HFFc6 (cell line): ENCODE measurements at places on chromosomes 12 and 14. TPM values are rescaled to one million over a fixed set of nuclear protein-coding genes. Genes with fewer than 3 reads are reported as not detected.

DNA sequence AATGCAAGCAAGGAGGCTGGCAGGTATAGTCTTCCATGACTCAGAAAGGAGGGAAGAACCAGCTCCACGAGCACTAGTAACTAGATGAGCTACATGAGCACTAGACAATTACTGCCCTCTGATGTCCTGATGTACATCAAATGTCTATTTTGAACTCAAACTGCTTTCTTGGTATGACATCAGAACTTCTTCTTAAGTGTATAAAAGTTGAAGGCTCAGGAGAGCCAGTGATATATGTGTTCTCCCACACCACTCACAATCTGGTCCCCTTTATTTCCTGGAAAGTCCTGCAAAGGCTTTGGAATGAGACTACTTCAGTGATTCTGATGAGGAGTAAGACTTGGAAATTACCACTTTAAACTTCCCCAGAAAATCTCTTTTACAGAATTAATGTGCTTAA lies 18.5 kb upstream of the DHRS7 start:
- peaks cover 9% of the 10 kb centered on the region for H3K27me3 ChIP-seq
- no peaks in the 10 kb centered on the region for H3K36me3 ChIP-seq
- peak overlapping the region; percentile 22; the same call in 1 of the 2 replicates for H3K27ac ChIP-seq

Gene RPL10L
- not detected in 2 replicates for total RNA-seq

DNA sequence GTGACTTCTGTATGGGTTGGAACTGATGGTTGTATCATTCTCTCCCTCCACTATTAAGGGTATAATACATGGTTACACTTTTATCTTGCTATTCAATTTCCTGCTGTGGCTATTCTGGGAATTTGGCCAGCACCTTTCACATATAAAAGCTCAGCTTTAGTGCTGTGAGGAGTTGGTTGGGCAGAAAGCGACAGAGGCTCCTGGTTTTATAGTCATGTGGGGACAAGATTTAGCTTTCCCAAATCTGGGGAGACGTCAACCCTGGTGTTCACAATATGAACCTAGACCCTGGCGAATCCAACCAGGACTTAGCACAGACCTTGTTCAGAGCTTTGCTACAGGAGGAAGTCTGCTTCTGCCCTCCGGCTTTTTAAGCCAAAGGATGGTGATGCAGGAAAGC lies 36.5 kb downstream of the FOS start:
- no peak overlapping the region for H3K4me3 ChIP-seq
- no peaks in the 10 kb centered on the region for H3K36me3 ChIP-seq
- no peak overlapping the region for H3K27ac ChIP-seq
- H3K27me3 ChIP-seq = peaks cover 55% of the 10 kb centered on the region
- DNase-seq = peak; percentile 52
- H3K4me1 ChIP-seq = peaks cover 19% of the 10 kb centered on the region

- DNase-seq = no peak
- H3K27me3 ChIP-seq = peaks cover 9% of the 10 kb centered on the region
- H3K4me1 ChIP-seq = peaks cover 6% of the 10 kb centered on the region
- H3K36me3 ChIP-seq = no peaks in the 10 kb centered on the region
Measured at GRCh38 chr12:110885152-110885840, 35.1 kb downstream of the MYL2 start.

- no peak for DNase-seq
- H3K4me1 ChIP-seq = no peaks in the 10 kb centered on the region
- no peaks in the 10 kb centered on the region for H3K36me3 ChIP-seq
- no peak overlapping the region for H3K27ac ChIP-seq
Measured at GRCh38 chr12:119461636-119462214, 127.2 kb downstream of the CCDC60 start.

GRCh38 chr12:67671419-67671818 lies 22.9 kb downstream of the DYRK2 start:
- peak overlapping the region; percentile 80 for H3K27ac ChIP-seq
- H3K27me3 ChIP-seq = no peaks in the 10 kb centered on the region; the same call in 1 of the 2 replicates
- H3K4me3 ChIP-seq = peak overlapping the region; percentile 14; the same call in 1 of the 2 replicates
- DNase-seq = peak; percentile 84
- H3K36me3 ChIP-seq = peaks cover 47% of the 10 kb centered on the region

Gene IL22
- total RNA-seq = not detected in 3 replicates

DNA sequence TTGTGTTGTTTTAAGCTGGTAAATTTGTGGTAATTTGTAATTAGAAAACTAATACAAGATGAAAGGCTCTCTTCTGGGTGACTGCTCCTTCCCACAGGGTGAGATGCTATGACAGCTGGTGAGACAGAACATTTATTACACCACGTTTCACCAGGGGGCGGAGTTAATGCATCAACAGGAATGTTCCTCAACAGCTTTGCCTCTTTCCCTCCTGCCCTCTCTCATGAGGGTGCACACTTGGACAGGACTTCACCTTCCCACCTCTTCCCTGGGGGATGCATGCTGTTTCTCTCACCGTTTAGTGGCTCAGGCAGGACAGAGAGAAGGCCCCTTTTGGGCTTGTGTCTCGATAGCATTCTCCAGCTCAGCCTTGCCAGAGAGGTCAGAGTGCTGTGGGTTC lies 13.4 kb upstream of the PPP1R1A start:
- DNase-seq = no peak
- H3K27me3 ChIP-seq = peaks cover 32% of the 10 kb centered on the region

GRCh38 chr14:89445273-89445973 lies 28.4 kb upstream of the FOXN3 start:
- no peaks in the 10 kb centered on the region; the same call in 1 of the 2 replicates for H3K36me3 ChIP-seq
- no peak overlapping the region for H3K4me3 ChIP-seq
- no peaks in the 10 kb centered on the region; the same call in 1 of the 2 replicates for H3K27me3 ChIP-seq

DNA sequence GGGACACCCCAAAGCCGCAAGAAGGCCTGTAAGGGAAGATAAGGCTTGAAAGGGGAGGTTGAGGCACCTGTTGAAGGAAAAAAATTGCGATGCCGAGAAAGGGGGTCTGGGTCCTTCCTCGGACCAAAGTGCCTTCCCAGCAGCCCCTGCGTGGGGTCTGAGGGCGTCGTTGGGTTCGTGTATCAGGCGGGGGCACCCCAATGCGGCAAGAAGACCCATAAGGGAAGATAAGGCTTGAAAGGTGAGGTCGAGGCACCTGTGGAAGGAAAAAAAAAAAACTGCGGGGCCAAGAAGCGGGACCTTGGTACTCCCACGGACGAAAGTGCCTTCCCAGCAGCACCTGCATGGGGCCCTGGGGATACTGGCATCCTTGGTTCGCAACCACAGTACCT lies 277.5 kb downstream of the ALG10 start:
- no peak overlapping the region for H3K4me3 ChIP-seq
- no peak overlapping the region for H3K27ac ChIP-seq
- no peak for DNase-seq
- H3K27me3 ChIP-seq = peaks cover 2% of the 10 kb centered on the region

Gene P2RX2
- total RNA-seq = not detected in 3 replicates

GRCh38 chr14:95264271-95264973 lies 55.3 kb downstream of the CLMN start:
- no peaks in the 10 kb centered on the region for H3K36me3 ChIP-seq
- peaks cover 3% of the 10 kb centered on the region; the same call in 1 of the 2 replicates for H3K27me3 ChIP-seq
- peaks cover 8% of the 10 kb centered on the region for H3K4me1 ChIP-seq
- no peak overlapping the region for H3K27ac ChIP-seq

- no peaks in the 10 kb centered on the region for H3K36me3 ChIP-seq
- DNase-seq = peak; percentile 76
- H3K4me3 ChIP-seq = peak overlapping the region; percentile 80
- H3K27ac ChIP-seq = peak overlapping the region; percentile 93
- peaks cover 32% of the 10 kb centered on the region for H3K4me1 ChIP-seq
Measured at GRCh38 chr12:122064780-122065588, 13.6 kb upstream of the MLXIP start.

DNA sequence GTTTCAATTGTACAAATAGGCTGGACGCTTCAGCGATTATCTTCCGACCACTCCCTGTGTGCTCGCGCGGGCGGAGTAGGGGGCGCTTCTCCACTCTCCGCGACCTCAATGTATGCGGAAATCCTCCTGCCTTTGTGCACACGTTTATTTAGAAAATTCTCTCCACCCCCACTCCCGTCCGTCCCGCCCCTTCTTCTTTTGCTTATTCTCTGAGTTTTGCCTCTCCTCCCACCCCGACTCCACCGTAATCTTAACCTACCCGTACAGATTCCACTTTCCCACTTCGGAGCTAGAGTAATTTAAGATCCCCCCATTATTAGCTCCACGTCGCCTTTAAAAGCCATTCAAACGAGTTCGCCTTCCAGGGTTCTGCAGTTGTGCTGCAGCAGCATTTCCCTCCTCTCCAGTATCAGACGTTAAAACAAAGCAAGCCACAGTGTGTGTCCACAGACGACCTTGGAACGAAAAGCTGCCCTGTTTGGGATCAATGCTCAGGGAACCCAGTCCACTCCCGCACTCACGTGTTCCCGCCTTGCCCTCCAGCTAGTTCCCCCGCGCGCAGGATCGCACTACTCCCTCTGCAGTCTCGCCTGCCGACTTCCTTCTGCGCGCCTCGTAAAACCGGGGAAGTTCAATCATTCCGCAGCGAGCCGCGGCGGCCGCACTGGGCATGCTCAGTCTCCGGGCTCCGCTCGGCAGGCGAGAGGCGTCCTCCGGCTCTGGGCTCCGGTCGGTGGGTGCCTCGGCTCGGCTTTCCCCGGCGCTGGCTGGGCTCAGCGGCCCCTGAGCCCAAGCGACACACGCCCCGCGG lies at the start of gene ANO6:
TSS of gene ANO6 (plus strand) at position 677 of the 811 bp plus-strand sequence. CDS start 227 bp downstream, outside the sequence.
- peaks cover 2% of the 10 kb centered on the region for H3K27me3 ChIP-seq
- peak within 1 kb of the TSS; percentile 98 for H3K27ac ChIP-seq
- H3K4me3 ChIP-seq = peak within 1 kb of the TSS; percentile 92
- peaks cover 52% of the 10 kb centered on the region for H3K4me1 ChIP-seq
- peaks cover 6% of the 10 kb centered on the region for H3K36me3 ChIP-seq
- peak; percentile 88 for DNase-seq

GRCh38 chr14:52015411-52016030 lies 26.2 kb downstream of the RTRAF start:
- peaks cover 71% of the 10 kb centered on the region for H3K36me3 ChIP-seq
- no peak for DNase-seq
- H3K4me1 ChIP-seq = peaks cover 20% of the 10 kb centered on the region

DNA sequence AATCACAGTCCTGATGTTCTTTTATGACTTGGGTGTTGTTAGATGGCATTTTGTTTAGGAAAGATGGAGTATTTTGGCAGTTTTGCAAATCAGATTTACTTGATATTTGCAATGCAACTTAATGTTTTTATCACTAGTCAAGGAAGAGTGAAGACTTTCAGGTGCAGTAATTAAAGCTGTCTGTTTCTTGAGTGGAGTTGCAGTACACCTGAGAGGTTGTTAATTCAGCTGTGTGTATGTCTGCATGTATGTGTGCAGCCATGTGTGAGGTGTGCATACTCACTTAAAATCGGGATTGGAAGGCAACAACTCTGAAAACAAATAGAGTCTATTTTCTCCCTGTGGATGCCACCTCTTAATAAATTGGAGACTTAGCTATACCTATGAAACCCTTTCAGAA lies 94.5 kb downstream of the RMST start:
- DNase-seq = no peak

Gene FOXN4
- not detected in 3 replicates for total RNA-seq

- no peak overlapping the region for H3K27ac ChIP-seq
- H3K27me3 ChIP-seq = peaks cover 3% of the 10 kb centered on the region
- no peak for DNase-seq
- H3K4me3 ChIP-seq = no peak overlapping the region
Measured at GRCh38 chr14:91861091-91861490, 6.2 kb downstream of the TC2N start.

- no peak overlapping the region for H3K27ac ChIP-seq
- H3K4me3 ChIP-seq = no peak overlapping the region
- DNase-seq = peak; percentile 28
- peaks cover 30% of the 10 kb centered on the region for H3K4me1 ChIP-seq
- H3K27me3 ChIP-seq = no peaks in the 10 kb centered on the region
- H3K36me3 ChIP-seq = peaks cover 6% of the 10 kb centered on the region; the same call in 1 of the 2 replicates
Measured at GRCh38 chr14:55540847-55541773, 38.9 kb upstream of the KTN1 start.

- DNase-seq = no peak
- H3K27me3 ChIP-seq = peaks cover 2% of the 10 kb centered on the region
- peak overlapping the region; percentile 40 for H3K27ac ChIP-seq
- peak overlapping the region; percentile 2; the same call in 1 of the 2 replicates for H3K4me3 ChIP-seq
- peaks cover 58% of the 10 kb centered on the region for H3K4me1 ChIP-seq
- H3K36me3 ChIP-seq = peaks cover 16% of the 10 kb centered on the region
Measured at GRCh38 chr12:45289245-45290215, 73.6 kb downstream of the ANO6 start.

DNA sequence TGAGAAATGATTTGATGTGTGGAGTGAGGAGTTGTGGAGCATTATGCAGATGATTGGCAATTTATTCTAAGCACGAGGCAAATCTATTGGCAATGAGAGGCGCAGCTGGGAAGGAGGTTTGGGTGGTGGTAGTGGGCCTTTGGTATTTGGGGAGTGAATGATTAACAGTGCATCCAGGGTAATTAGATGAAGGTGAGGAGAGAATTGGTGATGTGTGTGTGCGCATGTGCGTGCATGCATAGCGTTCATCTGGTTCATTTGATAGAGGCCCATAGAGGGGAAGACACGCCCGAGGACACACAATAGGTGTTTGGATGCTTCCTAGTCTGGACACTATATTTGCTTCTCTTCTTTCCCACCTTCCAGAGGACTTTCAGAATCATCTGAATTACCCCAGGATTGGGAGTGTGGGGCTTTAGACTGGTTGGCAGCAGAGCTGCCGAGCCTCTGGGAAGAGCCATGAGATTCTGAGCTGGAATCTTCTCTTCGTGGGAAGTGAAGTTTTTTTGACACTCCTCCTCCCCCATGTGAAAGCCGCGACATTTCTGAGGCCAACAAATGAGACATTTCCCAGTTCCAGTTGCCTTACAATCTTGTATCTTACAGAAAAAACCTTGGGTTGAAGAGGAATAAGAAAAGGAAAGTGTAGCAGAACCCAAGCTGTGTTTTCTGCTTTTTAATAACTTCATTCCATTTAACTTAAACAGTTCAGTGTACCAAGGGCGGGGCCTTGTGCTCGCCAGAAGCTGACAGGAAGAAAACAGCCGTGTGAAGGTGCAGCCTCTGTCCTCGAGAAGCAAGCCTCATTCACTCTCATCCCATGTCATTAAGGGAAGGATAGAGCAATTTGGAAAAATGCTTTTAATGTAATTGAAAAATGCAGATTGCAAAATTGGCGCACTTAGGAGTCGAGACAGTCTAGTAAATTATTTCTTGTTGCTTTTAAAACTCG lies 65.2 kb downstream of the SLC25A47 start:
- no peak overlapping the region for H3K27ac ChIP-seq
- no peak for DNase-seq
- H3K36me3 ChIP-seq = peaks cover 5% of the 10 kb centered on the region; the same call in 1 of the 2 replicates
- H3K4me1 ChIP-seq = peaks cover 60% of the 10 kb centered on the region
- no peaks in the 10 kb centered on the region for H3K27me3 ChIP-seq
- H3K4me3 ChIP-seq = no peak overlapping the region

Gene KRT84
- total RNA-seq = not detected in 3 replicates

Gene SH2B3
- 53.0 and 67.7 TPM in 2 replicates for total RNA-seq
